Activated CD4-positive, alpha-beta T cell treated with anti-CD3 and anti-CD28 coated beads, Interleukin-2, amount 10 ng/mL, durations not matched to agents 7 days and 5 days (primary cell): ENCODE measurements at places on chromosomes 1 and 21. TPM values are rescaled to one million over a fixed set of nuclear protein-coding genes. Genes with fewer than 3 reads are reported as not detected.

- no peak for DNase-seq
Measured at GRCh38 chr1:53482441-53483153, 23.4 kb downstream of the DMRTB1 start.

DNA sequence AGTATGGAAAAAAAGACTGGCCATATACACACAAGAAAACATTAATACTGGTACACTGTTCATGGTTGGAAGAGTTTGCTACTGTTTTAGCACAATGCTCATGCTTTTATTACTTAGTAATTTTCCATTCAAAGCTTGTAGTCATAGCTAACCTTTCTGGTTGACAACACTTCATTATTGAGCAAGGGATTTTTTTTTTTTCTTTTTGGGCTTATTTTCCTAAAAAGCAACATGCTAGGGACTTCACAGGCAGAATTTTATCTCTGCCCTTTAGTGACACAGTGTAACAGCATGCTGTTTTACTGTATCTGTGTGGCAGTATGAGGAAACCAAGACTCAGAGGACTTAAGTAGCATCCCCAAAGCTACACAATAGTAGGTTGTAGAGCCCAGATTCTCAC, 58.5 kb downstream of the FGGY start:
- DNase-seq = no peak

GRCh38 chr1:178417858-178418257, 78.9 kb downstream of the CLEC20A start:
- no peak for DNase-seq

GRCh38 chr1:159056069-159056698, 20.4 kb downstream of the AIM2 start:
- DNase-seq = no peak

- no peak for DNase-seq
Measured at GRCh38 chr1:236760986-236761385, 34.1 kb upstream of the MTR start.

DNA sequence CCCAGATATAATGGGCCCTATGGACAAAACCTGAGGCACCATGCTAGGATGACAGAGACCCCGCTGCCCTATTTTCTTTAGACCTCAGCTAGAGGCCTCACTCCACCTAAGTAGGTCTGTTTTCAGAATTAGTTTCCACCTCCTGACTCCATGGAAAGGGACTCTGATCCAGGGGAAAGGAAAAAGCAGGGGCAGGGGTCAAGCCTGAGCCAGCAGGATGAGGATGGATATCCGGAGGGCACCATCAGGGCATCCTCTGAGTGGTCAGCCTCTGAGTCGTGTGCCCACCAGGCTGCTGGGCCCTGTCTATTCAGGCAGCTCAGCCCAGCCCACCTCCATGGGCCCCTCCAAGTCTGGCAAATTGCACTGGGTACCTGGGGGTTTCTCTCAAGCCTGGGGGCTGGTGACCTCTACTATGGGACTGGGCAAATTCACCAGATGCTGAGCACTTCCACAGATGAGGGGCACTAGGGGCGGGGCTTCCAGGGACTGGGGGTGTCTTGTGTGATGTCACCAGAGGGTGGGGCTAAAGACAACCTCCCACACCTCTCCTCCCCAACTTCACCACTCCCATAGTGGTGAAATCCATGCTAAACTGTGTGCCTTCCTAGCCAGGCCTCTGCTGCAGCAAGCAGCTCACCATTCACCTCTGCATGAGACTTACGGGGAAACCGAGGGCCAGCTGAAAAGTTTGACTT, 5.5 kb downstream of the PAQR7 start:
- no peak for DNase-seq

IFFO2 gene
- total RNA-seq = 21.7 TPM

ACTL8 gene
- not detected for total RNA-seq

DNA sequence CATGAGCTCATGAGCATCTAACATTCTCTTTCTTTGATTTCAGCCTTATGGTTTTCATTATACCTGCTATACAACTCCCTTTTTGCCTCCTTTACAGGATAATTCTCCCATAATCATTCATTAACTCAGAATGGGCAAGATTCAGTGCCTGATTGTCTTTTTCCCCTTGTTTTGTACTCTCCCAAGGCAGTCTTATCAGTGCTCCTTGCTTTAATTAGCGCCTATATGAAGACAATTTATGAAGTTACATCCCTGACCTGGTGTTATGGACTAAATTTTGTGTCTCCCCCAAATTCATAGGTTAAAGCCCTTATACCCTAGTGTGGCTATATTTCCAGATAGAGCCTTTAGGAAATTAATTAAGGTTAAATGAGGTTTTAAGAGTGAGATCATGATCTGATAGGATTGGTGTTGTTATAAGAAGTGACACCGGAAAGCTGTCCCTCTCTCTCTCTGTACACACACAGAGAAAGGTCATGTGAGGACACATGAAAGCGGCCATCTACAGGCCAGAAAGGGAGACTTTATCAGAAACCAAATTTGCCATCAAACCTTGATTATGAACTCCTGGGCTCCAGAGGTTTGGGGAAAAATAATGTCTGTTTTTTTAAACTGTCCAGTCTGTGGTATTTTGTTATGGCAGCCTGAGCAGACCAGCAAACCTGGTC, 185.8 kb upstream of the CHODL start:
- no peak for DNase-seq

- DNase-seq = no peak
Measured at GRCh38 chr1:22217811-22218460, 75.0 kb upstream of the WNT4 start.

DNA sequence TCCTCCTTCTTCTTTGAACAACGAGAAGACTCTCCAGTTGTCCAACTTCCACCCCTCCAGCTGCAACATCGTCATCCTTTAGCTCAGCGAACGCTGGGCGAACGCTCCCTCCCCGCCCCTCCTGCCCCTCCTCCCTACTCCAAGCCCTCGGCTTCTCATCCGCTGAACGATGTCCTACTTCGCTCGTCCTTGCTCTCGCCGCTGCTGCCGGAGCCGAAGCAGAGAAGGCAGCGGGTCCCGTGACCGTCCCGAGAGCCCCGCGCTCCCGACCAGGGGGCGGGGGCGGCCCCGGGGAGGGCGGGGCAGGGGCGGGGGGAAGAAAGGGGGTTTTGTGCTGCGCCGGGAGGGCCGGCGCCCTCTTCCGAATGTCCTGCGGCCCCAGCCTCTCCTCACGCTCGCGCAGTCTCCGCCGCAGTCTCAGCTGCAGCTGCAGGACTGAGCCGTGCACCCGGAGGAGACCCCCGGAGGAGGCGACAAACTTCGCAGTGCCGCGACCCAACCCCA, at the start of gene BCAN:
Gene BCAN (plus strand): TSS at position 357 of the 504 bp plus-strand sequence. CDS start 3,938 bp downstream, outside the sequence.
- no peak for DNase-seq

DNA sequence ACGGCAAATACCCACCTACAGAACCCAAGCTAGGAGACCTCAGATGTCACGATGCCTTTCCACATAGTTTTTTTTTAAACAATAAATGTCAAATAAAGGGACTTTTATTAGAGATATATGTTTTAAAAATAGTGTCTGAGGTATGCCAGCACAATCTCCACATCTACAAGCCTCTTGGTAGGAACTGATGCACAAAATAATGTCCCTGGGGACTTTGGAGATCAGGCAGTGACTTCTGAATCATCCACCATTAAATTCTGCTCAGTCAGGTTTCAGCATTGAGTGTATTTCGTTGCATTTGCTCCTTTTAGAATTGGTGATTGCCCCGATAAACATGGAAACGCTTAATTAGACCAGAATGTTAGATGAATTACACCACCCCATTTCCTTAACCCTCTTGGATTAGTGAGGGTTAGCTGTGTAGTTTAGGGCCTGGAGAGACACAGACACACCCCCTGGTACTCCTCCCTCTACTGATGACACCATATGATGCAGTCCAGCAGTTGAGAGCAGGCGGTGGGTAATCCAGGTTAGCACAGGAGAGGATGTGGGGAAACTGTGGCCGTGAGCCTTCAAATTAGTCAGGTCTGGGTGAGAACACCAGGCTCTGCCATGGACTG, 33.6 kb downstream of the LGR6 start:
- no peak for DNase-seq

EXTL1 gene
- total RNA-seq = not detected

DNA sequence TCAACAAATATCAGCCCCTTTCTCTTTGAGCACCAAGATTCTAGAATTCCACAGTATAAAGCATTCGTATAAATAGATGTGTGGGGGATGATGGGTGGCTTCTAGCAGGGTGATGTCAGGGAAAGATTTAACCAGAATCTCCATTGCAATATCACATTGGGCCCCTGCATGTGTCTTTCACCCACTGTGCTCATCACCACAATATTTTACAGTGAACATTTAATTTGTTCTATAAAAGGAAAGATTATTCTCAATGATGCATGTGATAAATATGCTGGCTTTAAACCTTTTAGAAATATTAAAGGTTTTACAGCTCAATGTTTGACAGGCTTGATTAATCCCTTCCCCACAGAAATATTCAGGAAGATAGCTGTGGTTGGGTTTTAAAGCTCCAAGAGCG, 457.8 kb upstream of the DAB1 start:
- DNase-seq = no peak

DNA sequence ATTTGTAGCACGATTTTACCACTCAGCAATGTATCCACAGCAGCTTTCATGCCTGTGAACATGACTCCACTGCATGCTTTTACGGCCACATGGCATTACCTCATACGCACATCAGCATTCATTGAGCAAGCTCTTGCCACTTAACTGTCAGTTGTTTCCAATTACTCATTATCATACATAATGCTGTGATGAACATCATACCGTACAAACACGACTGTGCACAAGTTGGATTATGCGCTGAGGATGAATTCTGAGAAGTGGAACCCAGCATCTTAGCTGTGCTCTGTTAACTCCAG, 9.6 kb downstream of the UMODL1 start:
- no peak for DNase-seq

TDRD10 gene
- total RNA-seq = not detected
